ENCODE measurements at places on chromosomes 1 and 21. TPM values are rescaled to one million over a fixed set of nuclear protein-coding genes. Genes with fewer than 3 reads are reported as not detected.
A peak's percentile ranks its signal among the peaks of the same experiment; 100 is the strongest.

Gene DIRAS3
- not detected for total RNA-seq

Gene CDA
- total RNA-seq, result not detected

Gene PKP1
- total RNA-seq, result not detected

Gene MAP10
- total RNA-seq, result 4.0 TPM

Gene SCMH1
- total RNA-seq, result 24.2 TPM

Gene LAD1
- total RNA-seq, result not detected

Gene PRRX1
- not detected for total RNA-seq

Gene SEC16B
- 0.23 TPM for total RNA-seq

- DNase-seq, result no peak
- H3K4me1 ChIP-seq, result no peaks in the 10 kb centered on the region
- H3K36me3 ChIP-seq, result peaks cover 5% of the 10 kb centered on the region
- no peak overlapping the region for H3K27ac ChIP-seq
- no peak overlapping the region for H3K4me3 ChIP-seq
These were observed 28.7 kb downstream of the TMEM69 start for GRCh38 chr1:45716700-45717099.

DNA sequence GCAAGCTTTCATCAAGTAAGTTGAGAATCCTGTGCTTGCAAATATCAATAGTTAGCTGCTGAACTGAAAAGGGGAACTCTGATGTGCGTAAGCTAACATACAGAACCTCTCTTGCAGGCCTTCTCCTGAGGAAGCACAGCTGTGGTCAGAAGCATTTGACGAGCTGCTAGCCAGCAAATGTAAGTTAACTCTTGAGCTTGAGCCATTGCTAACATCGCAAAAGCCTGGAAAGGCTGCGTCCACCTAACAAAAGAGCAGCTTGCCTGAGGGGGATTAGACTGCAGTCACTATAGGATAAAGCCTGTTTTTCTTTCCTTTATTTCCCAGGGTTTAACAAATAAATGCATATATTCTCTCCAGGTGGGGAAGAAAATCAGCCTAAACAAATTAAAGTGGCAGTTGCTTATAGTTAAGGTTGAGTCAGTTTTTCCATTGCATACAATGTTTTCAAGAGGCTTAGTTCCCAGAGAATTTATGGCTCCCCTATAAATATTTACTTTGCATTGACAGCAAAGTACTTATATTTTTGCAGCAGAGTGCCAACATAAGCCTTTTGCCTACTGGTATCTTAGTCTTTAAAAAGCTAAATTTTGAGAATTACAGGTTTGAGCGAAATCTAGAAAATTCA, 1.5 kb downstream of the RGS2 start:
- H3K27ac ChIP-seq, result no peak overlapping the region
- peaks cover 33% of the 10 kb centered on the region for H3K4me1 ChIP-seq
- H3K4me3 ChIP-seq, result peak overlapping the region; percentile 92
- H3K27me3 ChIP-seq, result peaks cover 7% of the 10 kb centered on the region
- H3K36me3 ChIP-seq, result no peaks in the 10 kb centered on the region
- DNase-seq, result no peak

DNA sequence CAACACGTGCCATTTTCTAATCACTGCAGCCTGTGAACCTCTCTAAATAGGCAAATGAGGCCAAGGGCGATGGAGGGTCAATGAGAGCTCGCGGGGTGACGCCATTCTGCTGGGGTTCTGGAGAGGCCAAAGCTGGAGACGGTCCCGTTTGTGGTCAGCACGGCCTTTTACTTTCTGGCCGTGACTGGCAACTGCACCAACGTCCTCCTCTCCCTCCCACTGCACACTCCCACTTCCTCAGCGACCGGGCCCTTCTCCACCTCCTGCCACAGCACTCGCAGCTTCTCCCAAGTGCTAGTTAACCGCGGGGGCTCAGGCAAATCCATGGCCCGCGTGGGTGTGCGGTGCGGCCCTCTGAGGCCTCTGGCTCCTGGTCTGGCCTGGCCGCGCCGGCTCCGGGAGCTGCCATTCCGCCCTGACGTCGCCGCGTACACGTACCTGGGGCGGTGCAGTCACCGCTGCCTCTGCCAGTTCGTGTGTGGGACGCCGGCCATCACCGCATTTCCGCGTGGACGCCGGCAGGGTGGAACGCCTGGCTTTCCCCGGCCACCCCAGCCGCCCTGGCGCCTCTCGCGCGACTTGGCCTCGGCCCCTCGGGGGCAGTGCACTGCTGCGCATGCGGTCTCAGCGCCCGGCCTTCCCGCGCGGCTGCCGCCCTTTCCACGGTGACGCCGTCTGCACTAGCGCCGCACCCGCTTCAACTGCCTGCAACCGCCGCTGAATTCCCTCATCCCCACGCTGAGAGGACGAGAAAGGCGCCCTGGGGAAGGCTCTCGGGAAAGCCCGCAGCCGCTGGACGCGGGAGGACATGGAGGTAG, 18.2 kb downstream of the OR2C3 start:
- H3K4me3 ChIP-seq, result no peak overlapping the region
- no peaks in the 10 kb centered on the region for H3K36me3 ChIP-seq
- H3K27ac ChIP-seq, result no peak overlapping the region

DNA sequence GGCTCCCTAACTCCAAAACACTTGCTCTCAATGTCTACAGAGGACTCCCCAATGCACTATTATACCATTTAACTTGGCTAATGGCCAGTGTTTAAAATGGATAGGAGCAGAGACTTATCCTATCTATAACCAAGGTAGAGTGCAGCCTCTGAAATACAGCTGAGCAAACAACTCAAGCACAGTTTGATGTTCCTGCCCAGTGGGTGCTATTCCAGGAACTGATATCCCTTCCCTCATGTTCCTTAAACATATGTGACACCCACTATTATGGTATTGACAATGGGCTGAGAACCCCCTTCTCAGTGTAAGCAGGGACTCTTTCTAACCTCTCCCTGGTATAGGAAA, 51.7 kb downstream of the SH3GLB1 start:
- DNase-seq, result no peak
- H3K4me1 ChIP-seq, result no peaks in the 10 kb centered on the region
- H3K27ac ChIP-seq, result no peak overlapping the region
- H3K36me3 ChIP-seq, result no peaks in the 10 kb centered on the region
- H3K4me3 ChIP-seq, result no peak overlapping the region
- peaks cover 14% of the 10 kb centered on the region for H3K27me3 ChIP-seq

DNA sequence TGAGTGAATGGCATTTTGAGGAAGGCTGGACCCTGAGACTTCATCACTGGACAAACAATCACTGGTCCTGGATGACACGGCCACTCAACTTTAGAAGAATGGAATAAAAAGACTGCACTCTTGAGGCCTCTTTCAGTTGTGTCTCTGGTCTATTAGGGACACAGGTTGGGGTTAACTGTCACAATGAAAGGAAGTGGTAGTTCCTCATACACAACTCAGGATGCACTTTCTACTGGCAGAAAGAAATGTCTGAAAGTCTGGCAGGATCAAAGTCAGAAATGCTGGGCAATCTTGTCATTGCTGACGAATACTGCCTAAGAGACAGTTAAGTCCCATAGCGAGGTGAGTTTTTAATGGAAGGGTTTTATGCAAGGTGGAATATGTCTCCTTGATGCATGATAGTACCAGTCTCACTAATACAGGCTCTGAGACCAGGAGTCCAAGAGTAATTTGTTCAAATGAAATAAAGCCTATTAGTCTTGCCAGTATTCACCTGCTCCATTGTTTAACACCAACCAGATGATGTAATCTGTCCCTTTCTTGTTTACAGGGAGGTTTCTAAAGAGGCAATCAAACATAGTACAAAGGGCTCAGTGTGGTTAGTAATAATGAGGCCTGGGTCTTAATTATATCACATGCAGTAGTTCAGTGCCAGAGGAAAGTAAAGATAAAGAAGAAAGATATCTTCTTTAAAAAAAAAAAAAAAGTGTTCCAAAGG, 11.2 kb upstream of the RRP15 start:
- no peak for DNase-seq
- no peaks in the 10 kb centered on the region for H3K36me3 ChIP-seq
- no peaks in the 10 kb centered on the region for H3K4me1 ChIP-seq
- H3K27ac ChIP-seq, result no peak overlapping the region
- H3K4me3 ChIP-seq, result no peak overlapping the region

DNA sequence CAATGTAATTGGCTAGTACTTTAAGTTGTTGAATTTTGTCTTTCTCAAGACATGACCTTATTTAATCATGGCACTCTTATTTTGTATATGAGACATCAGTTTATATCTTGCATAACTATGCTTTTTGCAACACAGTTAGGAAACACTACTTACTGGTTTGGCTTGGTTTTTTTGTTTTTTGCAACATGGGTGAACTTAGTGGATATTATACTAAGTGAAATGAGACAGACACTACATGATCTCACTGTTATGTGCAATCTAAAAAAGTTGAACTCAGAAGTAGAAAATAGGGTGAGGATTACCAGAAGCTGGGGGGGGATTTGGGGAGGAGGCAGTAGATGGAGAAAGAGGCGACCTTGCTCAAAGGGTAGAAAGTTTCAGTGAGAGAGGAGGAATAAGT, 132.1 kb downstream of the PLA2G4A start:
- H3K36me3 ChIP-seq, result no peaks in the 10 kb centered on the region
- no peak overlapping the region for H3K27ac ChIP-seq
- DNase-seq, result no peak
- no peaks in the 10 kb centered on the region for H3K4me1 ChIP-seq

DNA sequence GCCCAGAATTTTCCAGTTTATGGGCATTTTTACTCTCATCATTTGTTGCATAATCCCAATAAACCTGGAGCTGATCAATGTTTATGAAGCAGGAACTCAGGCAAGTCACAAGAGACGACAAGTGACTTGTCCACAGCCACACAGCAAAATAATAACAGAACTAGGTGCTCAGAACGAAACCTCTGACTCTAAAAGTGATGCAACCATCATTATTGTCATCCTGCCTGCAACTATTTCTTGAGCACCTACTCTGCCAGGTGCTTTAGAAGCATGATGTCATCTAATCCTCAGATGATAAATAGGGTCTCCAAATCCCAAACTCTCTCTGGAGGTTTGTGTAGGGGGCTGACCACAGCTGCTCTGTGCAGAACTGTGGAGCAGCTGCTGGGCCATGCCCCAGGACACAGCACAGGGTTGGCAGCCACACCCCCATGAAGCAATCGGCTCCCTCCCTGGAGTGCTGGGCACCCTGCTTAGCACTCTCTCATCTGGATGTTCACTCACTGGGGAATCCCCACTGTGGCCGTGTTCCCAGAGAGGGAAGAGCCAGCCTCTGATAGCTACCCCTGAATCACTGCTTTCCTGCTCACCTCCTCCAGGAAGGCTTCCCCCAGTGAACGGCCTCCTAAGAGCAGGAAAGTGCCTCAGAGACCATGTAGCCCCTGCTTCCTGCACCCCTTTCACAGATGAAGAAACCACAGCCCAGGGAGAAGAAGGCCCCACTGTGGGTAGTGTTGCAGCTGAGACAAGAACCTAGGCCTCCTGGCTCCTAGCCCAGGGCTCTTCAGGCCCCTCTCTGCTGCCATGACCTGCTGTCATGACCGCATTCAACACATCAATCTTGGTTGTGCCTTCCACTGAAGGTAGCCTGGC, 2.1 kb downstream of the TTC22 start:
- DNase-seq, result peak; percentile 17
- peaks cover 2% of the 10 kb centered on the region for H3K36me3 ChIP-seq
- no peaks in the 10 kb centered on the region for H3K27me3 ChIP-seq
- peak overlapping the region; percentile 82 for H3K4me3 ChIP-seq
- peaks cover 60% of the 10 kb centered on the region for H3K4me1 ChIP-seq

DNA sequence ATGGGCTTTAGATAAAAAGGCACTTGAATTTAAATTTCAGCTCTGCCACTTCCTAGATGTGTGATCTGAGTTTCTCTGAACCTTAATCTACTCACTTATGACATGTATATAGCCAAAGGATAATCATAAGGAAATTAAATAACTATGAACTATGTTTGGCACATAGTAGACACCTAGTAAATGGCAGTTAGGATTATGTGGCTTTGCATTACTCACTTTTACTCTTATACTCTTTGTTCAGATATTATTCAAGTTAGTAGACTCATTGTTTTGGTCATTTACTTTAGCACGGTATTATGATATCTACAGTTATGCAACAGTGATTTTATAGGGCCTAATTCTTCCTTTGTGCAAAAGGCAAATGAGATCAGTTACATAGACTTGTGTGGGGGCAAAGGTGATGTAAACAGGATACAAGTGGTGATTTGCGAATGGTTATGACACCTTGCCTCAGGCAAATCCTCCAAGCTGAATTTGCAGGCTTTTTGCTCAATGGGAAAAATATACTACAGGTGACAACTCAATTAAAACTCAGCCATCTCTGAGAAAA, 297.2 kb upstream of the PBX1 start:
- no peak overlapping the region for H3K27ac ChIP-seq
- no peak overlapping the region for H3K4me3 ChIP-seq
- no peaks in the 10 kb centered on the region for H3K27me3 ChIP-seq
- H3K36me3 ChIP-seq, result no peaks in the 10 kb centered on the region
- DNase-seq, result no peak

- no peak overlapping the region for H3K4me3 ChIP-seq
- no peak for DNase-seq
- H3K27me3 ChIP-seq, result no peaks in the 10 kb centered on the region
- H3K36me3 ChIP-seq, result no peaks in the 10 kb centered on the region
- H3K4me1 ChIP-seq, result no peaks in the 10 kb centered on the region
These were observed 75.1 kb downstream of the ARHGEF10L start for GRCh38 chr1:17614586-17614985.

DNA sequence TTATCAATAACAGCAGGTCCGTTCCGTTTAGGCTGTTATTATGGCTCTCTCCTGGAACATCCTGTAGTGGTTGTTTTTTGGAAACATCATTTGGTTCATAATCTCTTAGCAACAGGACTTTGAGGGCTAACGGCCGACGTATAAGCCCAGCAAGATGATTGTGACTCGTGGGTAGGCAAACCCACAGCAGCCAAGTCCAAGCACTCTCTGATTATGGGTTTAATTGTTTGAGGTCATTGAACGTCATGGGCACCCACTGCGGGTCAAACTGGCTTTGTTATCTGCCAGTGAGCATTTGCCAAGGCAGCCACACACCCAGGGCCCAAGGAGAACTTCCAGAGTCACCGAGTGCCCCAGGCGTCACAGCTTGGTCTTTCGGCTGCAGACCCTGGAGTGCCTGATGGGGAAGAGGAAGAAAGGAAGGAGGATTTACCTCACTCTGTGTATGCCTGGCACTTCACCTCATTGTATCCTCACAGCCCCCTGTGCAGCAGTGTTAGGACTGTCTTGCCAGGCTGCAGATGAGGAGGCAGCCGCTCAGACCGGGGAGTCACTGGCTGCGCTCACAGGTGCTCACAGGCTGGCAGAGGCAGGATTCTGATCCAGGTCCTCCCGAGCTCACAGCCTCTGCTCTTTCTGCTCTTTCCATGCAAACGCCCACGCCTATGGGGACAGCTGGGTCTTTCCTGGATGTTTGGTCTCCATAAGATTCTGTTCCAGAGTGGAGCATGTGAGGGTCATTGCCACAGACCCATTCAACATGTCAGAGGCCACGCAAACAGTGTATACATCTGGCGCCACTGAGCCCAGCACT, 30.8 kb upstream of the EPS8L3 start:
- H3K27ac ChIP-seq, result no peak overlapping the region
- H3K36me3 ChIP-seq, result peaks cover 10% of the 10 kb centered on the region
- DNase-seq, result no peak
- no peak overlapping the region for H3K4me3 ChIP-seq

Data from activated CD4-positive, alpha-beta T cell treated with anti-CD3 and anti-CD28 coated beads, Interleukin-2, amount 10 ng/mL, durations not matched to agents 7 days and 5 days (primary cell).